ENCODE measurements at places on chromosomes 11 and 22.

- peaks cover 3% of the 10 kb centered on the region for H3K4me1 ChIP-seq
- no peaks in the 10 kb centered on the region for H3K27me3 ChIP-seq
- H3K27ac ChIP-seq = no peak overlapping the region
- no peak overlapping the region for H3K4me3 ChIP-seq
- peaks cover 23% of the 10 kb centered on the region for H3K36me3 ChIP-seq
These were observed 2.8 kb downstream of the CFL1 start for GRCh38 chr11:65854852-65855837.

- no peak overlapping the region for H3K4me3 ChIP-seq
- H3K27me3 ChIP-seq = no peaks in the 10 kb centered on the region
- no peaks in the 10 kb centered on the region for H3K36me3 ChIP-seq
These were observed 19.1 kb downstream of the OR8D1 start for GRCh38 chr11:124294687-124295086.

GRCh38 chr11:3984896-3985295 lies 109.7 kb upstream of the RRM1 start:
- H3K27me3 ChIP-seq = no peaks in the 10 kb centered on the region
- no peaks in the 10 kb centered on the region for H3K36me3 ChIP-seq
- no peak overlapping the region for H3K27ac ChIP-seq

DNA sequence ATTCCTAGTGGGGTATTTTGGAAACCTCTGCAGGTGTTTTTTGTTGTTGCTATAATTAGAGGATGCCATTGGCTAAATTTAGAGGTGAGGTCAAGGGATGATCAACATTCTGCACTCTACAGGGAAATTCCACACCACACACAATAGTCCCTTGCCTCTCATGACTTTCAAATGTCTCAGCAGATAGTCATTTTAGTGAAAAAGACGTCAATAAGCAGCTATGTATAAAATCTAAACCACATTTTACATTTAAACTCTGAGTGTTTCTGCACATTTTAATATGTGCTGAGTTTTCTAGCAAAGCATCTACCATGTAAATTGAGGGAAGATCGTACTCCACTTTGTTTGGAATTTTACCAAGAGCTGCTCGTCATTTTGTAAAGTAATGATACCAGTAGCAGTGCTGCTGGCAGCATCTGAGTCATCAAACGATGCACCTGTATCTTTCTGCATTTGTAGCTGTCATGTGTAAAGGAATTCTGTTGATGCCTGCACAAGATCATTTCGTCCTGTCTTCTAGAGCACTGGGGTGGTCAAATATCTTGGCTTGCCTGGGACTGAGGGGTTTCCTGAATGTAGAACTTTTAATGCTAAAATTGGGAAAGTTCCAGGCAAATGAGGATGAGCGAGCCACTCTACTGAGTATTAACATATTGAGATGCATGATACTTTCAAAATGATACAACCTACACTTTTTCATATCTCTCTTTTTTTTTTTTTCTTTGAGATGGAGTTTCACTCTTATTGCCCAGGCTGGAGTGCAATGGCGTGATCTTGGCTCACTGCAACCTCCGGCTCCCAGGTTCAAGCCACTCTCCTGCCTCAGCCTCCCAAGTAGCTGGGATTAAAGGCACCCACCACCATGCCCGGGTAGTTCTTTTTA lies 414.5 kb upstream of the SYN3 start:
- no peak overlapping the region for H3K4me3 ChIP-seq
- no peaks in the 10 kb centered on the region for H3K27me3 ChIP-seq
- H3K36me3 ChIP-seq = no peaks in the 10 kb centered on the region
- H3K4me1 ChIP-seq = peaks cover 2% of the 10 kb centered on the region
- H3K27ac ChIP-seq = no peak overlapping the region
- no peak for DNase-seq

DNA sequence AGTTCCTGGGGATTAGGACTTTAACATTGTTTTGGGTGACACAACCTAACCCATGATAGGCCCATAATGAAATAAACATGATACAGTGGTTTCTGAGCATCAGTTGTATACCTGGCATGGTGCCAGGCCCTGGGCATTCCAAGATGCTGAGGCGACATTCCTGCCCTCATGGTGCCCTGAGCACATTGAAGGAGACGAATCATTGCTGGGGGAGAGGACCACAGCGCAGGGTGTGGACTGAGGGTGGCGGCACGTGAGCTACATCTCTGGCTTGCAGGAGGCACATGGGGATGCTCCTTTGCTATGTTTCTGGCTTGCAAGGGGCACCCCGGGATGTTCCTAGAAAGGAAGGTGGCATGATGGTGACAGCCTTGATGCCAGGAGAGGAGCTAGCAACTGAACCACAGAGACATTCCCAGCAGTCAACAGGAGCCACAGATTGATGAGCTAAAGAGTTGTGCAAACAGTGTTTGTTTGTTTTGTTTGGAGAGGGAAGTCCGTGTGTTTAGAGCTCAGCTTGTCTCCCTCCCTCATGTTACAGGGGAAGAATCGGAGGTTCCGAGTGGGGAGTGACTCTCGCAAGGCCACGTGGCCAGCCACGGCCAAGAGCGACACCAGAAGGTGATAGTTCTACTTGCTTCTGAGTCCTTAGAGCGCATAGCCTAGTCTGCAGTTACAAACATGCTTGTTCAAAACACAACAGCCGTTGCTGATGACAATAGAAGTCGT lies 106.4 kb downstream of the MIAT start:
- no peak overlapping the region for H3K27ac ChIP-seq
- no peak overlapping the region for H3K4me3 ChIP-seq
- H3K4me1 ChIP-seq = no peaks in the 10 kb centered on the region
- H3K36me3 ChIP-seq = no peaks in the 10 kb centered on the region
- H3K27me3 ChIP-seq = no peaks in the 10 kb centered on the region

GRCh38 chr11:65418431-65418680 lies 4.2 kb upstream of the NEAT1 start:
- H3K4me1 ChIP-seq = peaks cover 31% of the 10 kb centered on the region
- no peak overlapping the region for H3K4me3 ChIP-seq
- H3K36me3 ChIP-seq = no peaks in the 10 kb centered on the region
- H3K27me3 ChIP-seq = no peaks in the 10 kb centered on the region
- peak overlapping the region; percentile 93 for H3K27ac ChIP-seq
- DNase-seq = no peak

GRCh38 chr22:34210301-34210700 lies 290.0 kb upstream of the LARGE1 start:
- no peak overlapping the region for H3K4me3 ChIP-seq
- no peak overlapping the region for H3K27ac ChIP-seq
- H3K27me3 ChIP-seq = no peaks in the 10 kb centered on the region
- H3K4me1 ChIP-seq = no peaks in the 10 kb centered on the region
- DNase-seq = no peak
- no peaks in the 10 kb centered on the region for H3K36me3 ChIP-seq

All from mesendoderm (in vitro differentiated cells).